ENCODE measurements at places on chromosomes 13 and 19. TPM values are rescaled to one million over a fixed set of nuclear protein-coding genes. Genes with fewer than 3 reads are reported as not detected.

DNA sequence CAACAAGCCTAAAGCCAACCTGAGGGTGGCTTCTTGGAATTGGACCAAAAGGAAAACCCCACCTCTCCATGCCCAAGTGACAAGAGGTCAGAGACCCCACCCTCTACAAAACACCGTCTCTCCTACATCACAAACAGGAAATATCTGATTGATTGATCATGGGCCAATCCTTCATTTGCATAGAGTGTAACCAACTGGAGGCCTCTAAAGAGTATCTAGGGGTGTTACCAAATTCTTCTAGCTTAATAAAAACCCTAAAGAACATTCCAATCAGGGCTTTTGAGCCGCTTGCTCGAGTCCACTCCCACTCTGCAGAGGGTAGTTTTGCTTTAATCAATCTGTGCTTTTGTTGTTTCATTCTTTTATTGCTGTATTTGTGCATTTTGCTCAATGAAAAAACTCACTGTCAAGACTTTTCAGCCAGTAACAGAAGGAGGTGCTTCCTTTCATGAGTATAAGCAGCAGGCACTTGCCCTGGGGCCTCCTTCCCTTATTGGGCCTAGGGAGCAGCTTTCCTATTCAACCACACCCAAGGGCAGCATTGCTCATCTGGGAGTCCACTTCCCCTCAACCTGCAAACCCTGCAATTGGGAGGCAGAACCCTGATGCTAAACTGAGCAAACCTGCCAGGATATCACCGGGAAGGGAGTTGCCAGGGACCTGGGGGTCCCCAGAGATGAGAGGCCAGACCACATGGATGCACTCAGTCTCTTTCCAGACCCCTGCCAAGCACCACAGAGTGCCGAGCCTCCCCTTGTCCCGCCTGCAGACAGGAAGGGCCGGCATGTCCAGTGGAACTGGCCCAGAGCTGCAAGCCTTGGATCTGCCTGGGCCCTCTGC is 154.3 kb upstream of the VSTM2B start:
- DNase-seq, result no peak

ITGBL1 gene
- 0.73 TPM for polyA plus RNA-seq

- DNase-seq, result no peak
Measured at GRCh38 chr19:54158812-54159351, 639 bp downstream of the LENG1 start.

GRCh38 chr13:99040536-99041131 is 62.8 kb upstream of the DOCK9 start:
- DNase-seq, result no peak

GRCh38 chr19:33689868-33690267 is 68.1 kb downstream of the CHST8 start:
- no peak for DNase-seq

HCN2 gene
- 0.74 TPM for polyA plus RNA-seq

DNA sequence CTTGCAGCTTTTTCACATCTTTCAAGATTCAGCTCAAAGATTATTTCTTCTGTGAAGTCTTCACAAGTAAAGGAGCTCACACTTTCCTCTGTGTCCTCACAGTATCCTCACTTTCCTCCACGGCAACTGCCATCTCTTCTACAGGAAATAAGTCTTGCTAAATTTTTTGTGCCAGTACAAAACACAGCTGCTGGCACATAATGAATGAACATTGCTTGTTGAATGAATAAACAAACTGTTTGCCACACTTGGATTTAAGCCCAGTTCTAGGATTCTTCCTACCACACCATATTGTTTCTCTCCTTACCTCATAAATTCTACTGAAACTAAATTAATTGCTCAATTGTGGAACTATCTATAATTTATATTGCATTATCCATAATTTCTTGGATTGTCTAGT is 59.5 kb downstream of the RAP2A start:
- no peak for DNase-seq

KLK15 gene
- not detected for polyA plus RNA-seq

GRCh38 chr13:105737688-105738087 is 797.8 kb downstream of the EFNB2 start:
- DNase-seq, result no peak

GRCh38 chr19:21587117-21587461 is 81.7 kb downstream of the ZNF429 start:
- no peak for DNase-seq

GRCh38 chr13:80022146-80022545 is 318.8 kb downstream of the SPRY2 start:
- no peak for DNase-seq

DNA sequence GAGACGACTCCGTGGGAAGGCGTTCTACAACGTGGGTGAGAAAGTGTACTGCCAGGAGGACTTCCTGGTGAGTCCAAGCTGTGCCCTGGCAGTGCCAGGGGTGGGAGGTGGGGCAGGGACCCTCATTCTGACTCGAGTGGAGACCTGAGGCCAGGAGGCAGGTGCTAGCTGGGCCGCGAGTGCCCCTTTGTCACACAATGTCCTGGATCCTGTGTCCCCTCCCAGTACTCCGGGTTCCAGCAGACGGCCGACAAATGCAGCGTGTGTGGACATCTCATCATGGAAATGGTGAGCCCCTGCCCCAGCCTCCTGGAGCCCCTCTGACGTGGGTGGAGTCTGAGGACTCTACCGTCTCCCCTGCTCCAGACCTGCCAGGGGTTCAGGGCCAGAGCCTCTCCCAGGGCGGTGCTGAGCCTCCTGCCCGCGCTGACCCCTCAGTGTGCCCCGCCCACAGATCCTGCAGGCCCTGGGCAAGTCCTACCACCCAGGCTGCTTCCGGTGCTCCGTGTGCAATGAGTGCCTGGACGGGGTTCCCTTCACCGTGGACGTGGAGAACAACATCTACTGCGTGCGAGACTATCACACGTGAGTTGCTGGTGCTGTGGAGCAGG is 11.6 kb downstream of the WTIP start:
- DNase-seq, result no peak

FBXL3 gene
- polyA plus RNA-seq, result 61.2 TPM

- DNase-seq, result no peak
Measured at GRCh38 chr19:3115411-3115810, 20.4 kb upstream of the GNA15 start.

KLK12 gene
- polyA plus RNA-seq, result not detected

SYNGR4 gene
- polyA plus RNA-seq, result 0.34 TPM

DNA sequence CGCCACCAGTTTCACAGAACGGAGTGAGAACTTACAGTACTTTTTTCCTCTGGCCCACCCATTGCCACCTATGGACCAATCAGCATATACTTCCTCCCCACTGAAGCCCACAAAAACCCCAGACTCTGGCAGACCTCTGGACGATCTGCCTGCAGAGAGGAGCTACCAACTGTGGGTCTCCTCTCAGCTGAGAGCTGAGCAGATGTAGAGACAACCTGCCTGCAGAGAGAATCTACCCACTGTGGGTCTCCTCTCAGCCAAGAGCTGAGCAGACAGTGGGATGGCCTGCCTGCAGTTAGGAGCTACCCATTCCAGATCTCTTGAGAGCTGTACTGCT is 69.7 kb downstream of the PIBF1 start:
- DNase-seq, result no peak

PSG11 gene
- polyA plus RNA-seq, result not detected

DNA sequence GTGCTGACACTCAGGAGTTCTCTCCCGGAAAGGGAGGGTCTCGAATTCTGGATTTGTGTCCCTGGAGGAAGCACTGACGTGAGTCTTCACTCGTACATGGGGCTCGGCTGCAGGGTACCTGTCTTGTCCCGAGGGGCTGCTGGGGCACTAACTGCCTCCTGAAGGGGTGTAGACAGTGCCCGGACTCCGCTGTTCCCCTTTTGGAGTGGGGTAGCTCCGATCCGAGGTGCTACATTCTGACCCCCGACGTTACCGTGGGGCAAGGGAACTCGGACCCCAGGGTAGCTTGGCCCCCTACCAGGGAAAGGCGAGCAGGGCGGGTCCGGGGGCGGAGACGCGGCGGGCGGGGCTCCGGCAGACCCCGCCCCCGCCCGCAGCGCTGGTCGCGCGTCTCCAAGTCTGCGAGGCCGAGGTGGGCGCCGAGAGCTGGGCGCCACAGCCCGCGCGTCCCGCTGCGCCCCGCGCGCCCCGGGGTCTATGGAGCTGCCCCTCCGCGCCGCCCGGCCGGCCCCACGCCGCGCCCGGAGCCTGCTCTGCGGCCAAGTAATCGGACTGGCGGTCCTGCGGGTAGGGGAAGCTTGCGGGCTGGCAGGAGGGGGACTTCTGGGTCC is at the start of gene NPAS1:
Gene NPAS1 (plus strand): TSS at position 407 of the 611 bp plus-strand sequence. CDS start 1,211 bp downstream, outside the sequence.
- DNase-seq, result no peak

- no peak for DNase-seq
Measured at GRCh38 chr13:23751195-23751594, 138.0 kb downstream of the MIPEP start.

BRSK1 gene
- polyA plus RNA-seq, result 12.8 TPM

DNA sequence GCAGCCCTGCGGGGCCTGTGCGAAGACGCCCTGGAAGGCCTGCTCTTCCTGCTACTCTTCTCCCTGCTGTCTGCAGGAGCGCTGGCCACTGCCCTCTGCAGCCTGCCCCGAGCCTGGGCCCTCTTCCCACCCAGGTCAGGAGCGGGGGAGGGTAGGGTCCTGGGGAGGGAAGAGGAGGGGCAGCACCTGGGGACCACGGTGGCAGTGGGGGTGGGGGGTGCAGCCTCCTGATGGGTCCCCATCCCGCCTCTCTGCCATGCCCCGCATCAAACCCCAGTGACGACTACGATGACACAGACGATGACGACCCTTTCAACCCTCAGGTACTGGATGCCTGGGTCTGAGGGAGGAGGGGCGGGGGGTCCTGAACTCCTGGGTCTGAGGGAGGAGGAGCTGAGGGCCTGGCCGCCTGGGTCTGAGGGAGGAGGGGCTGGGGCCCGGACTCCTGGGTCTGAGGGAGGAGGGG is 13.4 kb upstream of the LENG8 start:
- DNase-seq, result no peak

- no peak for DNase-seq
Measured at GRCh38 chr19:34671972-34672371, 5.0 kb downstream of the SCGB2B2 start.

DNA sequence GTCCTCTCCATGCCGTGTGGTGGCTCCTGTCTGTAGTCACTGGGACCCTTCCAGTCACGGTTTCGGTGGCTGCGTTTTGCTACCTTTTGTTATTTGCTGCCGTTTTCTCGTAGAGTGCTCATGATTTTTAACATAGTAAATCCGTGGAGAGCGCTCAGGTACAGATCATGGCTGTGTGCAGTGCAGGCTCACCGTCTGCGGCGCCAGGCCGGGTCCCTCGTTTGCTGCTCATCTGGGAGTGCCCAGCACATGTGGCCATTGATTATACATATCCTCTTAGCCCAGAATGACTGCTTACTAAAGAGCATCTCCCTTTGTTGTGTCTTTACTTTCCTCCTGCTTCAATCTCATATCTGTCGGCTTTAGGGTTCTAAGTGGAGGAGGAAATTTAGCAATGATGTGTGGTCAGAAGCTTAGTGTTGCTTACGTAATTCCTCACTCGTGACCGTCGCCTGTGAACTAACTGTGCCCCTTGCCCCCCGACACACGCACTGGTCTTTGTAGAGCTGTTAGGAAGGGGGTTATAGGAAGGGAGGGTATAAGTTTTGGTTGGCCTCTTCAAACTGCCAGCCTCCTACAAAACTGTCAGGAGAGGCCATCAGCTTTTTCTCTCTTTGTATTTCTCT is 31.8 kb downstream of the TFDP1 start:
- DNase-seq, result no peak

ZNF558 gene
- polyA plus RNA-seq, result 35.5 TPM
